Dorsolateral prefrontal cortex (tissue), 122 donors: ENCODE measurements at places on chromosomes 7 and 10.

DNA sequence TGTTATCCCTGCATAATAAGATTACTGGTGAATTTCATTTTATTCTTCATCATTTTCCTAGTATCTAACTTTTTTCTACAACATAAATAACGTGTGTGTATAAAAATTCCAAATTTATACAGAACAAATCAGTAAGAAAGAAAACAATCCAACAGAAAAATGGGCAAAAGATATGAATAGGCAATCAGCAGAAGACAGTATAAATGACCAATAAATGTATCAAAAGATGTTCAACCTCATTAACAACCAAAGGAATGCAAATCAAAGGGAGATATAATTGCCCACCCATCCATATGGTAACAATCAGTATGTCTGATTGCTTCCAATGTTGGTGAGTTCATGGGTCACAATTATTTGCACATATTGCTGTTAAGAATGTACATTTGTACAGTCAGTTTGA is 13.5 kb downstream of the ERLIN1 start:
- DNase-seq = no peak

GRCh38 chr7:123360631-123361030 is 160.9 kb upstream of the SLC13A1 start:
- no peak for DNase-seq

DNA sequence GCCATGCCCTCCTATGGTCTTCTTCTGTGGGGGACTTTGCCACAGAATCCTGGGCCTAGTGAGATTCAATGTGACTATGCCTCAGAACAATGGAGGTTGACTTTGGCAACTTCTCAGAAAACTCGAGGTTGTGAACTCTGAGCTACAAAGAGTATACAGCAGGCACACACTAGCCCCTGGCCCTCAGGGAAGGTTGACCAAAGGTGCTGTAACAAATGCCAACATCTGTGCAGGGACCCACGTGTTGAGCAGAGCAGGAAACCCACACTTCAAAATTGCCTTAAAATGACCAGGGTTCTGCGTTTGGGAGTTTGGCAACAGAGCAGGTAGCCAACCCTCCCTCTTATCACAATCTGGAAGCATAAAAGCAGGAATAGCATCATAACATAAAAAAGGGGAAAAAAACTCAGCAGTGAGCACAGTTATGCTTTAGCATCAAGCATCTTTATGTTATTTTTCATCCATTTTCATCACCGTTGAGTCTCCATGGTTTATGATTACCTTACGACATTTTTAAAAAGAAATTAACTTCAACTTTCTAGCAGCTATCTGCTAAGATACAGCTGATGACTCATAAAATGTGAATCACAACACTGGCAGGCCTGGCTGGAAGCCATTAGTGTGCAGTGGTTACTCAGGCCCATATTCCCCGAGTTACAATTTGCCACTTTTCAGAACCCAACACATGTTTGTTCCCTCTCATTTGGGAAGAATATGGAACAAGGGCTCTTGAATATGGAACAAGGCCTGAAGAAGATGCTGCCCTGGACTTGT is 11.1 kb downstream of the PRLHR start:
- DNase-seq = no peak

DNA sequence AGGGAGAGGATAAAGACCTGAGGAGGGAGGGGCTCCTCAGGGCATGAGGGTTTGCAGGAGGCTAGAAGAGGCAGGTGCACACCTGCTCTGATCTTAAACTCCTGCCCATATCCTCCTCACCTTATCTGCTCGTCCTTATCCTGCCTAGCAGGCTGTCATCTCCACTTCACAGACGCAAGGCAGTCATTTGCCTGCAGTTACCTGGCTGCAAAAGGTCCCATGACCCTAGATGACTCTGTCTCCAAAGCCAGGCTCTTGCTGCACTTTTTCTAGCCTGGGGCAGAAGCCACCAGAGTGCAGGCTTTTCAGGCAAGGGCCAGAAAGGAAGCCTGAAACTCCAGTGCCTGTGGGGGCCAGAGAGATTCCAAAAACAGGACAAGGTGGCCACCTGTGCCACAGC is 1.7 kb upstream of the ZNF853 start:
- DNase-seq = no peak

DNA sequence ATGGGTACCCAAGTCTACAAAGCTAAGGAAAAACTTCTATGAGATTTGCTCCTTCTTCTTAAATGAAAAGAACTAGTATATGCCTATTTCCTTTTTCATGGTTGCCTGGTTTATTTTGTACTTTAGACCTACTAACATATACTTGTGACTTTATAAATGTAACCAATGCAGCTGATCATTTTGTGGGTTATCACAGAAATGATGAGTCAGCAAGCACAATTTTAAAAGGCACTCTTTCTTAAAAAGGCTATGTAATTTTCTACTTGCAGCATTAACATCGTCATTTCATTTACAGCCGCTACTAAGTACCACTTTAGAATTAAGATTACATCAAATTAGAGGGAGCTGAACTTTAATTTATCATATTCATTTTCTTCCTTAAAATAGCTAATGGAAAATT is 13.6 kb downstream of the NEBL start:
- no peak for DNase-seq

DNA sequence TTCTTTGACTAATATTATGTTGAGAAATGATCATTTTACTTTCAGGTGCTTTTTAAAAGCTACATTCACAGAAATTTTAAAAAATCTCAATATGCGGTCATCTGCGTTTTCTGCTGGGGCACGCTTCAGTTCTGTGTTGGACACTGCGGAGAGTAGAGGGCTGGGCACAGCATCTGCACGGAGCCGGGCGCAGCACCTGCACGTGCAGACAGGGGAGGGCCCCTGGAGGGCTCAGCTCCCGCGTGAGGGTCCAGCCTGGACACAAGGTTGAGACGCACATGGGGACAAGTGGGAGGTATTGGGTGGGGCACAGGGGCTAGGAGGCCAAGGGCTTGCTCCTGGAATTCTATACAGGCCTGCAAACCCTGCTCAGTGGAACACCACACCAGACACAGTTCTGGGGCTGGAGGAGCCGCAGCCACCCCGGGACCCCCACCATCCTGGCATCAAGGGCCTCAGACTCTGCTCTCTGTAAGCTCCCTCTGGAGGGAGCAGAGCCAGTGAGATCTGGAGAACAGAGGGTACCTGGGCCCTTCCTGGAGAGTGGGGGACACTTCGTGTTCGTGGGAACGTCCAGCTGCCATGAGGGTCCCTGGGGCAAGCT is 20.4 kb upstream of the FAM20C start:
- no peak for DNase-seq

- no peak for DNase-seq
Measured at GRCh38 chr10:124647421-124648130, 96.6 kb downstream of the FAM53B start.

GRCh38 chr10:61669161-61669725 is 6.5 kb downstream of the CABCOCO1 start:
- no peak for DNase-seq

- no peak for DNase-seq
Measured at GRCh38 chr7:84700563-84701370, 486.1 kb downstream of the SEMA3D start.

GRCh38 chr10:11856089-11856488 is 32.9 kb downstream of the PROSER2 start:
- no peak for DNase-seq

DNA sequence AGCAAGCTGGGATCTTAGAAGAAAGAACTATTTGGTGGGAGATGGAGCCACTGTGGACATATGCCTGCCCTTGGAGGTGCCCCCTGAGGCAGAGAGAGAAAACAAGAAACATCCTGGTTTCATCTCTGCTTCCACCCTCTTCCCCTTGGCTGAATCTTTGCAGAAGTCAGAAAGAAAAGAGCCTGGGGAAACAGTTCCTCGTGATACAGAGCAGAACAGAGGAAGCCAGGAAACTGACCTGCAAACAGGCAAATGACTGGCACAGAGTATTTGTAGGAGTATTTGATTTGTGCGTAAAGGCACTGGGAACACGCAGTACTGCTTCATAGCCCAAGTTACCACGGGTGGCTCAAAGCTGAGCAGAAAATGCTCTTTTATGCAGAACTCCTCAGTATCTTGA is 7.0 kb upstream of the KEL start:
- DNase-seq = no peak

DNA sequence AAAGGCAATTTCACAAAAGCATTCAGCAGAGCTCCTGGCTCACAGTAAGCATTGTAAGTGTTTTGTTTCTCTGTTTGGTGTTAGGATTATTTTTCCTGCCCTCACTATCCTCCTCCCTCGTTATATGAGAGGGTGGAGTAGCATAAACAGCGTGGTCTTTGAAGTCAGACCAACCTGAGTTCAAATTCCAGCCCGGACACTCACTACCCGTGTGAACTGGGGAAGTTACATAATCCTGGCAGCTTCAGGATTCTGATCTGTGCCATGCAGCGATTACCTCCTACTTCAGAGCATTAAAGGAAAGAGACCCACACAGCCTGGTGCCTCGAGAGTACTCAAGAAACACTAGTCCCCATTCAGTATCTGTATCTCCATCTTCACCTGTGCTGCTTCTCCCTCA is 386.5 kb downstream of the INHBA start:
- no peak for DNase-seq

DNA sequence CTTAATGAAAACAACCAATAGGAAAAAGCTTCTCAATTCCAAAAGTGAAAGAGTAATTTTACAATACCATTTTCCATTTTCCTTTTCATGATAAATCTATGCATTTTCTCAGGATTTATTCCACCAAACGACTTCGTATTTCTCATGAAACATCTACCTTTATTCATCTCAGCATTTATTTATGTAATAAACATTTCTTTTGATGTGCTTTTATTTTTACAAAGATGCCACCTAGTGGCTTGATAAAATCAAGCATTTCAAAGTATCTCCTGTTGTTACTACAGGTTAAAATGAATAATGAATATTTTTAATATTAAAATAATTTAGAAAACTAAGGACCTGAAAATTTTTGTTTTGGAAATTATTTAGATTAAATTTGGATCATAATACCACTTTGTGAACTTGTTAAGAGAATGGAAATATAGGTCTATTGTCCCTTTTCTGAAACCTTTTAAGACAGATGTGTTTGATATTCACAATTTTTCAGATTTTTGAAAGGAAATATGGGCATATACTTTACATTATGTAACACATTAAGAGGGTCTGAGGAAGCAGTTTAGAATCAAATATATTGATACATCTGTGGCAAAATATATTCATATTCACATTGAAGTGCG is 2.7 kb upstream of the IQUB start:
- DNase-seq = no peak

DNA sequence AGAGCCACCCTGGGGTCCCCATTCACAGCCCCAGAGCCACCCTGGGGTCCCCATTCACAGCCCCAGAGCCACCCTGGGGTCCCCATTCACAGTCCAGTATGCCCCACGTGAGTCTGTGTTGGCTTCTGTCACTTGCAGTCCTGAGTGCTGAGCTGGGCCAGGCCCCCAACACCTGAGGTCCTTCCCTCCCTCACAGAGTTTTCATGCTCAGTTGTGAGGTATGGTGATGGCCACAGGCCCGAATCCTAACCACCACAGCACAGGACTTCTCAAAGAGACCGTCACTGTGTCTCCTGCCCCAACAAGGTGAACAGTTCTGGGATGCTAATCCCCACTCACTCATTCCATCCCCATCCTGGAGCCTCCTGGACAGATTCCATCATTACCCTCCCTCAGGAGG is 239.2 kb downstream of the PTPRN2 start:
- DNase-seq = no peak

DNA sequence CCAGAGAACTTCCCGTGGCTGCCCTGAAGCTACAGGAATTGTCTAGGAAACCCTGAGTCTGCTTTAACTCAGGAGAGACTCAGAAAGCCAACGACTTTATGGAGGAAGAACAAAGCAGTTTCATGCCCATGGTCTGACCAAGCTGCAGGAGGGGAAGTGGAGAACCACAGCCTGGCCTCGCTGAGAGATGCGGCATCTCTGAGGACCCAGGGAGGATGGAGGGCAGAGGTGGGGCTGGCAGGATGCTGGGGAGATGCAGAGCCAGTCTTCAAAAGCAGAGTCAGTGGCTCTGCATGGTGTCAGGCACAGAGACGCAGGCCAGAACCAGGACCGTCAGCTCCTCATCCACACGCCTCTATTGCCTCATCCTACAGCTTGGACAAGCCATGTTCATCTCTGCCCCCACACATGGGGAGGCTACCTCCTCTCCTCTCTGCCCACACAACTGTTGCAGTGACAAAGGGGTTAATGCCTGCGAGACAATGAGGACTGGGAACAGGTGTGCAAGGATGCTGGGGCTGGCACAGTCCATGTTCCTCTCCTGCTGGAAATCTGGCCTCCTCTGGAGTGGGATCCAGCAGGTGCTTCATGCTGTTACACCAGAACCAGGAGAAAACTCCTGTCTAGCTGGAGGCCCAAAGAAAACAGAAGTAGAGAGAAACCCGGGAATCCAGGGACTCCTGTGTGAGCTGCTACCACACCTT is 267.0 kb downstream of the PLXNA4 start:
- DNase-seq = no peak

GRCh38 chr7:131302446-131302845 is 25.2 kb upstream of the MKLN1 start:
- DNase-seq = no peak

- no peak for DNase-seq
Measured at GRCh38 chr10:91210014-91210413, 10.4 kb upstream of the PCGF5 start.

DNA sequence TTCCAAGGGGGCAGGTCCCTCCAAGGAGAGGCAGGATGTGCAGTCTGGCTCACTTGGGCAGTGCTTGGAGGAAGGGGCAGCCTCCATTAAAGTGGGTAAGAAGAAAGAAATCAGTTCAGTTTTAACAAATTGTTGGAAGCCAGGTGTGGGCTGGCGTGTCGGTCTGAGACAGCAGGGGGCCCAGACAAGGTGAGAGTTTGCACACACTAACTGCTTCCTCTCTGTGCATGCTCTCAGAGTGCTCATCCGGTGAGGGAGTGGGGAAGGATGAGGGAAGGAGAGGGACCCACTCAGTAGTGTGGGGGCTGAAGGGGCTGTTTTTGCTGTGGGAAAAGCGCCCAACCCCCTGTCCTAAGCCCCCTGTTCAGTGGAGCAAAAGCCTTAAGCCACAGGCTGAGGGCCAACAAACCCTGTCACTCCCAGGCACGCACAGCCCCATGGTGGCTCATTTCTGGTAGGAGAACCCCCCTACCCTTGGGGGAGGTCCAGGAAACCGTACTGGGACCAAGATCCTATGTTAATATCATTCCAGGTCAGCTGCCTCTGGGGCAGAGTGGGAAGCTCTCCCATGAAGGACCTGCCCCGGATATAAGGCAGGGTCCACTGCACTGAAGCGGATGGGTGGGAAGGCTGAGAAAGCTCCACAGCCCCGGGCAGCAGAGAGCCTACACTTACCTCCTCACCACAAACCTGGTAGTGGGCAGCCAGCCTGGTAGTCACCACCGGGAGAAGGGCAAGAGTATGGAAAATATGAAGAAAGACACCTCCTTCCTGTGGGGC is 5.1 kb upstream of the PCBD1 start:
- no peak for DNase-seq

- no peak for DNase-seq
Measured at GRCh38 chr7:111292026-111292470, 201.1 kb downstream of the LRRN3 start.
